Keratinocyte (primary cell): ENCODE measurements at places on chromosomes 5 and 9.
A peak's percentile ranks its signal among the peaks of the same experiment; 100 is the strongest.

DNA sequence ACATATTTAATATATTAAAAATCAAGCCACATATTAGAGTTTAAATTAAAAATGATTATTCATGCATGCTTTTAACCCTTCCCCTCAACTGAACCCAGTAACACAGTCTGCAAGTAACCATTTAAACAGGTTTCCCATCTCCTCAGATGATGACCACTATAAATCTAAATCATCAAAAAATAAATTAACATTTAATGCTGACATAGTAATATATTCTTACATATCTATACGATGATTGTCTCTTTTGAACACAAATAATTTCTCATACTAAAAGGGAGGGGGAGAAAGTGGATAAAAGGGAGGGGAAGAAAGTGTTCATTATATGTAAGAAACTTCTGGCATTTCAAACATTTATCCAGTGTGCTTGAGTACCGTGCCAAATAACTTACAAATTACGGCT, 701.6 kb downstream of the MTRR start:
- H3K27me3 ChIP-seq = no peaks in the 10 kb centered on the region
- DNase-seq = no peak
- no peaks in the 10 kb centered on the region for H3K4me1 ChIP-seq
- no peak overlapping the region for H3K27ac ChIP-seq

- peaks cover 38% of the 10 kb centered on the region for H3K36me3 ChIP-seq
- H3K4me1 ChIP-seq = peaks cover 43% of the 10 kb centered on the region
- no peak for DNase-seq
- no peaks in the 10 kb centered on the region for H3K27me3 ChIP-seq
- no peak overlapping the region for H3K4me3 ChIP-seq
These were observed 122.0 kb downstream of the RGS3 start for GRCh38 chr9:113585555-113585954.

DNA sequence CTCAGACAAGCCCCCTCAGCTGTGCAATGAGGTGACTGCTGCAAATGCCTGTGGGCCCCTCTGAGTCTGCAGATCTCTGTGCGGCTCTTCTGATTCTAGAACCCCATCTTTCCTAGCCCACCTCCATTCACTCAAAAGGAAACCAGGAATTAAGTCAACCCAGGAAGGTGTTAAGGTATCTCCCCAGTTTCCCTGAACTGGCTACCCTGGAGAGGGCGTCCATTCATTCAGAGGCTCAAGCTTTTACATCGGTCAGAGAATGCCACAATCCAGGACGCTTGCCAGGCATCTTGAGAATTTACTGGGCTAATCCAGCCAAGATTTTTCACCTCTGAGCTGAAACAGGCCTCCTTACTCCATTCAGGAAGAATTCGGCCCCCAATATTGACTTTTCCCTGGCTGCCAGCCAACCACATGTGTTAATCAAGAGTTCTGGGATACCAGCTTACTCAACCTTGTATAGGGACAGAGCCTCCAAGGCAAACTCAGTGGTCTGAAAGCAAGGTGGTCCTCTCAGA, 889 bp upstream of the ADAMTS12 start:
- no peak overlapping the region for H3K27ac ChIP-seq
- H3K4me3 ChIP-seq = no peak overlapping the region
- DNase-seq = no peak

DNA sequence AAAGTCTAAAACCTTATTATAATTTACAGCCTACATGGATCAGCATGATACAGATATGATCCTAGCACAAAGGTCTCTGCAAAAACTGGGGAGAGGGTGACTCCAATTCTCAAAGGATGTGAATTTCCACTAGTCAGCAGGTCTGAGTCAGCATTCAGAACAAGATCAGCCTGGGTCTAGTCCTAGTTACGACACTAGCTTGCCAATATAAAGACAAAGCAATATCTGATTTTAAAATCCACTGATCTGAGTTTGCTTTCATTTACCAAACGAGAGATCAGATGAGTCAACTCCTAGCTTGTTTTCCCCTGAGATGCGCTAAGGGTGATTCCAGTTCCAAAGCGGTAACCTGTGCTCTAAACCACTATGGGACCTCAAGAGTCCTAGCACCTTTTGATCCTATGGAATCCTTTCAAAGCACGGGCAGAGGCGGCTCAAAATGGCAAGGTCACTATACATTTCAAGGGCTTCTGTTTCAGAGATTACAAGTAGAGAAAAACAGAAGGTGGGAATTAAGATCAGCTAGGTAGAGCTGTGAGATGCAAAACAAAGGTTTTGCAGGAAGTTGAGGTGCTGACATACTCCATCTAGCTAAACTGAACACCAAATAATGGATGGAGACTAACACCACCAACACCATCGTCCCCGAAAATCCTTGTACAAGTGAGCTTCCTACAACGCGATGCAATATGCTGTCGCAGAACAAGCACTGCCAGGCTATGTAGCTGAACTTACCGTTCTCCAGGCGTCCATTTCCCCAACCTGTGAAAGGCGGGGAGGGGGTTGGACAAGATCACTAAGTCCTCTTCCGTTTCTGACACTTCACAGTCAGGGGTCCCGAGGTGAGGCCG, 906 bp downstream of the SLC25A51 start:
- H3K36me3 ChIP-seq = peaks cover 4% of the 10 kb centered on the region
- H3K27ac ChIP-seq = peak overlapping the region; percentile 80
- peak overlapping the region; percentile 76 for H3K4me3 ChIP-seq
- H3K27me3 ChIP-seq = no peaks in the 10 kb centered on the region
- no peak for DNase-seq

- H3K27me3 ChIP-seq = no peaks in the 10 kb centered on the region
- no peak overlapping the region for H3K27ac ChIP-seq
- no peaks in the 10 kb centered on the region for H3K36me3 ChIP-seq
- H3K4me3 ChIP-seq = no peak overlapping the region
- no peak for DNase-seq
- H3K4me1 ChIP-seq = no peaks in the 10 kb centered on the region
These were observed 56.1 kb downstream of the LSM11 start for GRCh38 chr5:157799578-157799977.

DNA sequence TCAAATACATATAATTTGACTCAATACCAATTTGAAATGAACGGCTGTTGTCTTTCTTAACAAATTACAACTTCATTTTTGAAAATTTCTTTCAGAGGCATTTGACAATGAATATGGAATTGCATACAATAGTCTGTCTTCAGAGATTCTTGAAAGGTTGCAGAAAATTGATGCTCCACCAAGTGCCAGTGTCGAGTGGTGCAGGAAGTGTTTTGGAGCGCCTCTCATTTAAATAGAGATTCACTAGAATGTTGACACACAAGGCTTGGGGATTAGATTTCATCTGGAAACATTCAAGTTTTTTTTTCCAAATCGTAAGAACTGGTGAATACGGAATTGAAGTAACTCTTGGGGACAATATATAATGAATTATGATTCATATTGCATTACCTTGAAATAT, 8.1 kb downstream of the RPS6 start:
- no peak overlapping the region for H3K27ac ChIP-seq
- H3K27me3 ChIP-seq = no peaks in the 10 kb centered on the region
- peaks cover 20% of the 10 kb centered on the region for H3K36me3 ChIP-seq
- H3K4me3 ChIP-seq = no peak overlapping the region
- no peak for DNase-seq
- H3K4me1 ChIP-seq = peaks cover 2% of the 10 kb centered on the region

GRCh38 chr9:27460226-27461023, 63.7 kb upstream of the IFNK start:
- peaks cover 40% of the 10 kb centered on the region for H3K4me1 ChIP-seq
- peak overlapping the region; percentile 75 for H3K27ac ChIP-seq
- H3K4me3 ChIP-seq = peak overlapping the region; percentile 1
- no peaks in the 10 kb centered on the region for H3K36me3 ChIP-seq
- no peaks in the 10 kb centered on the region for H3K27me3 ChIP-seq

DNA sequence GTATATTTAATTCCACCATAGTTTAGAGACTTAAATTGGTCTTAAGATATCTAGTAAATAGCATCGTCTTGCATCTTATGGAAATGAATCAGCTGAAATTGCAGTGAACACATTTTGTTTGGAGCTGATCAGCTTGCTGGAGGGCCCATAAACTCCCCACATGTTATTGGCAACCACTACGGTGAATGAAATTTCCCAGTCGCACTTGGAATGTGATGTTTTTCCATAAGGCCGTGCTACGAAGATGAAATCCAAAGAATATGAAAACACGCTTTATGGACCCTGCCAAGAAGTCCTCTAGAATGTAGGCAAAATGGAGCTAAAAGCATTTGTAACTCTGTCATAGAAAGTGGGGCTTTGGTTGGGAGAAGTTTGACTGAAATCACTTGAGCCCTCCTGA, 572.1 kb downstream of the ACTL7B start:
- no peak overlapping the region for H3K4me3 ChIP-seq
- no peaks in the 10 kb centered on the region for H3K27me3 ChIP-seq
- H3K4me1 ChIP-seq = no peaks in the 10 kb centered on the region
- H3K36me3 ChIP-seq = no peaks in the 10 kb centered on the region
- H3K27ac ChIP-seq = no peak overlapping the region

- no peak overlapping the region for H3K27ac ChIP-seq
- no peaks in the 10 kb centered on the region for H3K4me1 ChIP-seq
- H3K36me3 ChIP-seq = no peaks in the 10 kb centered on the region
- no peak for DNase-seq
- H3K27me3 ChIP-seq = no peaks in the 10 kb centered on the region
These were observed 149.7 kb downstream of the ENC1 start for GRCh38 chr5:74490814-74491213.

DNA sequence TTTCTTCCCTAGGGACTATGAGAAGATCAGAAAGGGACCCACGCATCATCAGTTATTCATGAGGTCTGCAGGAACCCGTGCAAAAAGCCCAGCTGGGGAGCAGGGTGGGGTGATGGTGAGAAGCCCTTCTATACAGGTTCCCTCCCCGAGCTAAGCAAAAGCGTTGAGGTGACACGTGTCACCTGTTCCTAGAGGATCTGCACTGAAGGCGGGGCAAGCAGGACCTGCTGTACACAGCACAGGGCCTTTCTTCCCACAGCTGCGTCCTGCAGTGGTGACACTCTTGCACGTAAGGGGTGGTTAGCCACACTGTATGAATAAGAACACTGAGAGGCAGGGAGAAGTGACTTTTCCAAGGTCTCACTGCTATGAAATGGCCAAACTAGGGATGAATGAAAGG, 37.2 kb upstream of the SH3PXD2B start:
- H3K4me3 ChIP-seq = no peak overlapping the region
- no peaks in the 10 kb centered on the region for H3K36me3 ChIP-seq
- no peak for DNase-seq
- H3K27ac ChIP-seq = no peak overlapping the region

GRCh38 chr5:101675510-101676219, 620.4 kb downstream of the SLCO4C1 start:
- no peaks in the 10 kb centered on the region for H3K36me3 ChIP-seq
- DNase-seq = no peak
- H3K27me3 ChIP-seq = no peaks in the 10 kb centered on the region
- H3K4me3 ChIP-seq = no peak overlapping the region
- H3K27ac ChIP-seq = no peak overlapping the region

- peaks cover 5% of the 10 kb centered on the region for H3K36me3 ChIP-seq
- no peaks in the 10 kb centered on the region for H3K27me3 ChIP-seq
- peaks cover 19% of the 10 kb centered on the region for H3K4me1 ChIP-seq
- H3K4me3 ChIP-seq = peak within 1 kb of the TSS; percentile 78
These were observed at the start of gene ZBTB43 for GRCh38 chr9:126804696-126805553. TSS of gene ZBTB43 (plus strand) at chr9:126805040. CDS start at chr9:126832510, 27,470 bp downstream.
